Adrenal gland (tissue), 19 donors: ENCODE measurements at places on chromosomes 12 and 14. TPM values are rescaled to one million over a fixed set of nuclear protein-coding genes. Genes with fewer than 3 reads are reported as not detected.

- DNase-seq: no peak
Observed at GRCh38 chr14:34087571-34087970, 136.7 kb upstream of the EGLN3 start.

DNA sequence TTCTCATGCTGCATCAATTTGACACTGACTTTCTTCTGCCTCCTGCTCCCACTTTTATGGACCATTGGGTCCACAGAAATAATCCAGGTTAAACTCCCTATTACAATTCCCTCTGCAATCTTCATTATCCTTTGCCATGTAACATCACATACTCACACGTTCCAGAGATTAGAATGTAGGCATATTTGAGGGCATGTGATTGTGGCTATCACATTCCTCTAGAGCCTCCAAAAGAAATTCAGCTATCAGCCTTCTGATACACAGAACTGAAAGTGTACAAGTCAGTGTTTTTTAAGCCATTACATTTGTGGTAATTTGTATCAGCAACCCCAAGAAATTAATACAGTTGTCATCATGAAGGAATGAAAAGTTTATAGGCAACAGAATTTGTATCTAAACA is 892.4 kb downstream of the RPS29 start:
- no peak for DNase-seq

DNA sequence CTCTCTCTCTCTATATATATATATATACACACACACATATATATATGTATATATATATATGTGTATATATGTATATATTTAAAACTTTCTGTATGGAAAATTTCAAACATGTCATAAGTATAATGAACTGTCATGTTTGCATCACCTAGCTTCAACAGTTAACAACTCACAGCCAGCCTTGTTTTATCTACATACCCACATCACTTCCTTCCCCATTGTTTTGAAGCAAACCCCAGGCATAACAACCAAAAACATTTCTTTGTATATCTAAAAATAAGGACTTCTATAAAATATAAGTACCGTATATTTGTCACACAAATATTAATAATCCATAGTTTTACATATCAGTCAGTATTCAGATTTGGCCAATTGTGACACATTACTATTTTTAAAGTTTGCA is 57.4 kb downstream of the PAPOLA start:
- no peak for DNase-seq

GRCh38 chr12:19819231-19819630 is 379.9 kb downstream of the AEBP2 start:
- DNase-seq: no peak

- DNase-seq: peak; percentile 77
Observed at GRCh38 chr14:20332788-20333493, at the start of gene CCNB1IP1. CCNB1IP1 (minus strand) TSS chr14:20333279; CDS start chr14:20316523, 16,756 bp downstream.

DNA sequence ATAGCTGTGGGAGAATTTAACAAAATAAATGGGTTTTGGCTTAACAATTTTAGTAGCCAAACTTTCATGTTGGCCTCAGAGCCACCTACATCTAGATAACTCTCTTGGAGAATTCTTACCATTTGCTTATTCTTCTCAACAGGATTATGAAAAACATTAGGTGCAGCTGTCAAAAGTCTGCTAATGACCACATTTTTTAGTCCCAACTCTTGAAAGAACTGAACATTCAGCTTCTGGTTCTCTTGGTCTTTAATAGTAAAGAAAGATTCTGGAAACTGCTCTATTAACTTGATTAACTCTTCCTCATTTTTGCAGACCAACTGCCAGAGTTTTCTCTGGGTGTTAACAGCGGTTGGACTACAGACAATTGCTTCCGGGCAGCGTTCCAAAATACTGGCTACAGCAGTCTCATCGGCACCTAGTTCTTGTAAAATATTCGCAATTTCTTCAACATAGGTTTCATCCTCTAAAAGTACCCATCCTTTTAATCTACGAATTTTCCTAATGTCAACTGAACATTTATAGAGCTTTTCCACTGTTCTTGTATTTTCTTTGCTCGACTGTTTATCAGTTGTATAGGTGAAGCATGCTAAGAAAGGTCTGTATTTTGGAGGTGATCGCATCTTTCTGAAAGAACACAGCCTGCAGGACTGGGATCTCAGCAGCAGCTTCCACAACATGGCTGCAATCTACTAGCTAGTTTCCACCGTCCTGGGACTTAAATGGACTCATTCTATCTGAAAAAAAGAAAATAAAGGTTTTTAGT is 8.7 kb downstream of the MTERF2 start:
- DNase-seq: peak; percentile 62

- no peak for DNase-seq
Observed at GRCh38 chr12:113261847-113262470, 40.7 kb downstream of the TPCN1 start.

DNA sequence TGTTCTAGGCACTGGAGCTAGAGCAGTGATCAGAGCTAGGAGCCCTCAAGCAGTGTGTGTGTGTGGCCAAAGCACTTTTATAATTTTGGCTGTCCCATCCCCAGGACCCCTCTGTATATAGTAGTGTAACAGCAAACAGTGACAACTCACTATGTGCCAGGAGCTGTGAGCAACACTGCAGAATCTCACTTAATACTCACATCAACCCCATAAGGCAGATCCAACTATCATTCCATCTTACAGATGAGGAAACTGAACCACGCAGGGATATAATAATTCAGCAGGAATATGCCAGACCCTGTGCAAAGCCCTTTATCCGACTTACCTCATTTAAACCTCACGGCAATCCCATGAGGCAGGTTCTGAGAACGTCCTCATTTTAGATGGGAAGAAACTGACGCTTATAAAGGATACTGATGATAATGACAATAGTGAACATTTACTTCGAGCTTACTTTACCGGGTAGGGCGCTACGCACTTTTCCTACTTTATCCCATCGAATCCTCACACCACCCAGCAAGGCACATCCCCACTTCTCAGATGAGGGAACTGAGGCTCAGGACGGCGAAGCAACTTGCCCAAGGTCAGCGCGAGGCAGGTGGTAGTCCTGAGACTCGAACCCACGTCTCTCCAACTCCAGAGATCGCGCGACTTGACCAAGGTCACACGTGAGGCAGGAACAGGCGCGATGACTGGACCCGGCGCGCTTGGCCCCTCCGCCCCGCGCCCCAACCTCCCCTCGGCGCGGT is 687 bp downstream of the RAB35 start:
- no peak for DNase-seq

DNA sequence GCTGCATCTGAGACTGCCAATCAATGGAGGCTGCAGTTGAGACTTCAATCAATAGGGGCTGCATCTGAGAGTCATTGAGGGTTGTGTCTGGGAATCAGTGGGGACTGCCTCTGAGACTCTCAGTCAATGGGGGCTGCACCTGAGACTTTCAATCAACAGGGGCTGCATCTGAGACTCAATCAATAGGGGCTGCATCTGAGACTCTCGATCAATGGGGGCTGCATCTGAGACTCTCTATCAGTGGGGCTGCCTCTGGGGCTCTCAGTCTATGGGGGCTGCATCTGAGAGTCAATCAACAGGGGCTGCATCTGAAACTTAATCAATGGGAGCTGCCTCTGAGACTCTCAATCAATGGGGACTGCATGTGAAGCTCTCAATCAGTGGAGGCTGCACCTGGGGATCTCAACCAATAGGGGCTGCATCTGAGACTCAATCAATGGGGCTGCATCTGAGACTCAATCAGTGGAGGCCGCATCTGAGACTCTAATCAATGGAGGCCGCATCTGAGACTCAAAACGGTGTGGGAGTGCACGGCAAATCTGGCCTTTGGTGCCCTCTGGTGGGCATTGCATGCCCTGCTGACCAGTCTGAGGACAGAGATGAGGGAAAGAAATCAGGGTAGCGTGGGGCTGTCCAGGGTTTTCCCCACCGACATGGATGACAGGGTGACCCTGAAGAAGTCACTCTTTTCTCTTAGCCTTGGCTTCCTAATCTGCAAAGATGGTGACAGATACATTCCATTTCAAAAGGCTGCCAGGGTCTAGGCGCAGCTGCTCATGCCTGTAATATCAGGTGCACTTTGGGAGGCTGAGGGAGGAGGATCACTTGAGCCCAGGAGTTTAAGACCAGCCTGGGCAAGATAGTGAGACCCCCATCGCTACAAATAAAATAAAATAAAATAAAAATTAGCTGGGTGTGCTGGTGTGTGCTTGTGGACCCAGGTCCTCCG is 41.3 kb upstream of the EIF5 start:
- peak; percentile 85 for DNase-seq

DNA sequence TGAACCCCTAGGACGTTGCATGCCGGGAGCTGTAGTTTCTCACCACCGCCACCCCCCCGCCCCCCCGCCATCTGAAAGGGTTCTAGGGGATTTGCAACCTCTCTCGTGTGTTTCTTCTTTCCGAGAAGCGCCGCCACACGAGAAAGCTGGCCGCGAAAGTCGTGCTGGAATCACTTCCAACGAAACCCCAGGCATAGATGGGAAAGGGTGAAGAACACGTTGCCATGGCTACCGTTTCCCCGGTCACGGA is 501 bp upstream of the HSP90B1 start:
- no peak for DNase-seq

GRCh38 chr12:4609071-4609470 is 39.8 kb downstream of the AKAP3 start:
- DNase-seq: no peak

DNA sequence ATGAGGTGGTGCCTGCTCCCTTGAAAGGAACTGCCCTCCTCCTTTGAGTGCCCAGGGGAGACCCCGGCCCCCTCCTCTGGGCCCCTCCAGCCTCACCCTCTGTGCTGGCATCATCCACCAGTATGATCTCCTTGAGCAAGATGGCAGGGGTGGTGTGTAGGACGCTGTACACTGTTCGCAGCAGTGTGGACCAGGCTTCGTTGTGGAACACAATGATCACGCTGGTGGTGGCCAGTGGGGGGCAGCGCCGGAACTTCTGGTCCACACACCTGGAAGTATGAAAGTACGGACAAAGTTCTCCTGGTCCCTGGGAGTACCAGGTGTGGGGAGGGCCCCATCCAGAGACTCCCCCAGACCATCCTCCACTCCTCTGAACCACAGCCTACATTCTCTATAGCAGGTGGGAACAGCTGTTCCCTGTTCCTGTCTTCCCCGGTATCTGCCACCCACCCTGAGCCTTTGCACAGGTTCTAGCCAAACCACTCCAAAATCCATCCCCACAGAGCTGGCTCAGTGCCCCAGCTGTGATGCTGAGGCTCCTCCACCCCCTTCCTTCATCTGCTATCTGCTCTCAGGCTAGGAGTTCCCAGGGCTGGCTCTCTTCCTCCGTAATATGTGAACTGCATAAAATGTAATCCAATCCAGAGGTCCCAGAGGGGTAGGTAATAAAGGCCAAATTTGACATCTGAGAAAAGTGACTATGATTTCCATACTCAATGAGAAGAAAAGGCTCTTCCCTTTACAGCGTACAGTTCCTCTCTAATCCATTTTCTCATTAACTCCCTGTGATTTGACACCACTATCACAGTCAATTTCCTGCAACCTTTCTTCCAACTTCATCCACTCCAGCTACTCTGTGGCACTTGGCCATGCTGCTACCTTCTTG is 13.9 kb downstream of the GALNT6 start:
- DNase-seq: no peak

DNA sequence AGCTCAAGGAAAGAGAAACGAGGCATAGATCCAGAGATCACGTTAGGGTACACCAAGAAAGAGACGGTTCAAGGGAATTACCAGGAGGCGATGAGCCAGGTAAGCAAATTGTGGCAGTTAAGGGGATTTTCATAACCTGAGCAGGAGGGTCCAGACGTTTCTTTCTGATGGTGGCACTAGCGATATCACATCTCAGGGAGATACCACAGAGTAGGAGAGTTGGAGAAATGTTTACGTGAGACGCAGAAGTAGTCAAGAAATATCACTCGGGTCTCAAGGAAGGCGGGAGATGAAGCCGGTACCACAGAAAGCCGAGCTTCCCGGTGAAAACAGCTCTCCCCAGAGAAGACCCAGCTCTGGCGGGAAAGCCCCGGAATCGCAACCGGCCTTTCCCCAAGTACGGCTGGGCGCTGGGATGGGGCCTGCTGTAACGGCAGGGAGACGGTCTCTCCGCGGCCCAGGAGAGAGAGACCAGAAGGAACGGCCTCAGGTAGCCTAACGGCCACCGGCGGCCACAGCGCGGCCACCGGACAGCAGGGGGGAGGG is 485 bp downstream of the SENP1 start:
- DNase-seq: no peak

GRCh38 chr12:104651811-104652210 is 195.1 kb downstream of the CHST11 start:
- DNase-seq: no peak

- DNase-seq: no peak
Observed at GRCh38 chr14:52589646-52590045, 37.0 kb downstream of the GPR137C start.

DNA sequence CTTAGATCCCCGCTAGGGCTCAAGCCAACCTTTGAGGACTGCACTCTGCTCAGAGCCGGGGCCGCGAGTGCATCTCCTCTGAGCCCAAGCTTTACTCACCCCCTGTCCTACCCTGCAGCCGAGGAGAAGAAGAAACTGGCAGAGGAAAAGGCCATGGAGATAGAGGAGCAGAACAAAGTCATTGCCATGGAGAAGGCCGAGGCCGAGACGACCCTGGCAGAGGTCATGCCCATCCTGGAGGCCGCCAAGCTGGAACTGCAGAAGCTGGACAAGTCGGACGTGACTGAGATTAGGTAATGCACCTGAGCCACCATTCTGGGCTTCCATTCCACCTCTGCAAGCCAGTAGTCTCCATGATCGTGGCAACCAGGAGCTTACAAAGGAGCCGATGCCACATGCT is 69.8 kb downstream of the CCDC92 start:
- DNase-seq: no peak

DNA sequence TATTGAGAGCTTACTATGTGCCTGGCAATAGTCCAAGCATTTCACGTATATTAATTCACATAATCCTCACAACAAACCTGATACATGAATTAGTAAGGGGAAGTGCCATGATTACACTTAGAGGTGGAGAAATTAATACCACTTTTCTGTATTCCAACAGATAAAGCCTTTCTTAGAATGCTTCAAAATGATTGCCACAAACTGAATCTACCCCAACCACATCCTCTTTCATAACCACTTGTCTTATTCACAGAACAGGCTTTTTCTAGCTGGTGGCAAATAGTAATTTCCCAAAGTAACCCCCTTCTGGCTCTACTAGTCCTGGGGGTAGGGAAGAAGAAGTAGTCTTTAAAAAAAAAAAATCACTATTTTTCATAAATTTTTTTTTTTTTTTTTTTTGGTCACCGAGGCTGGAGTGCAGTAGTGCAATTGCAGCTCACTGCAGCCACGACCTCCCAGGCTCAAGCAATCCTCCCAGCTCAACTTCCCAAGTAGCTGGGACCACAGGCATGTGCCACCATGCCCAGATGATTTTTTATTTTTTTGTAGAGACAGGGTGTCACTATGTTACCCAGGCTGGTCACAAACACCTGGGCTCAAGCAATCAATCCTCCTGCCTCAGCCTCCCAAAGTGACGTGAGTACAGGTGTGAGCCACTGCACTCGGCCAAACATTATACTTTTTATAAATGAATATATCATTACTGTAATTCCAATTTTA is 59.0 kb upstream of the ARID2 start:
- DNase-seq: no peak

ABCD2 gene
- total RNA-seq: 1.2 TPM

OLR1 gene
- 0.39 TPM for total RNA-seq

SLC4A8 gene
- total RNA-seq: 14.9 TPM

TAS2R7 gene
- 0.22 TPM for total RNA-seq

AMIGO2 gene
- 31.0 TPM for total RNA-seq

KRT73 gene
- not detected for total RNA-seq

CYP27B1 gene
- total RNA-seq: 2.8 TPM

CLEC7A gene
- total RNA-seq: 20.9 TPM
